ENCODE measurements at places on chromosomes 16 and 17.

DNA sequence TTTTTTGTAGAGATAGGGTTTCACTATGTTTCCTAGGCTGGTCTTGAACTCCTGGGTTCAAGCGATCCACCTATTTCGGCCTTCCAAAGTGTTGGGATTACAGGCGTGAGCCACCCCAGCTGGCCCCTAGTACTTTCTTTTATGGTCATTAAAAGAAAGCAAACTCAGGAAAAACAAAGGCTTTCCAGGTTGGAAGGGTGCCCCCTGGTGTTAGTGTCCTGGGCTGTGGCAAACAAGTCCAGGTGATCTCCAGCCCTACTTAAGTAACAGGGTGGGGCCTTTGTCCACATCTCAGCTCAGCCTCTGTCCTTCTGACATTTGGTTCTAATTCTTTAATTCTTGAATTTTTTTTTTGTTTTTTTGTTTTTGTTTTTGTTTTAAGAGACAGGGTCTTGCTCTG is 6.9 kb downstream of the IGFBP4 start:
- peak; percentile 47 for DNase-seq

- no peak for DNase-seq
Measured at GRCh38 chr16:82181461-82182185, 11.6 kb upstream of the MPHOSPH6 start.

DNA sequence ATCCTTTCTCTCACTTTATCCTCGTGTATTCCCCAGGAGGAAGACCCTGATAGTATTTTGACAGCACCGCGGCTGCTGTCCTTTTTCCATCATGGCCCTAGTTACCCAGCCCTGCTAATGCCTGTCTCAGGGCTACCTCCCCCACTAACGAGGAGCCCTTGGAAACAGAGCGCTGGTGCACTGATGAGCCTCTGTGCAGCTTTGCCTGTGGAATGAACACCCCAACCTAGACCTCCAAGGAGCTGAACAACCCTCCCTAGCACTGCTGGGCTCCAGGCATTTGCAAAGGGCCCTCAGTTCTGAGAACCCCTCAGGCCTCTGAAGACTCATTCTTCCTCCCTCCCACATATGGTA is 23.3 kb upstream of the CCL1 start:
- no peak for DNase-seq

- no peak for DNase-seq
Measured at GRCh38 chr17:70006159-70006558, 68.9 kb upstream of the KCNJ16 start.

DNA sequence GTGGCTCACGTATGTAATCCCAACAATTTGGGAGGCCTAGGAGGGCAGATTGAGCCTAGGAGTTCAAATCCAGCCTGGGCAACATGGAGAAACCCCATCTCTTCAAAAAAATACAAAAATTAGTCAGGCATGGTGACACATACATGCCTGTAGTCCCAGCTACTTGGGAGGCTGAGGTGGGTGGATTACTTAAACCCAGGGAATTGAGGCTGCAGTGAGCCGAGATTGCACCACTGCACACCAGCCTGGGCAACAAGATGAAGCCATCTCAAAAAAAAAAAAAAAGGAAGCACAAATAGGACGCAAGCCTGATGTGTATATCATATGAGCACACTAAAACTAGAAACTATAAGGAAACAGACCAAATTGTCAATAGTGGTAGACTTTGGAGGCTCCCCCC is 17.1 kb upstream of the FLCN start:
- DNase-seq: no peak
